ENCODE measurements at places on chromosomes 13 and 19.

GRCh38 chr19:43474986-43475705, 9.7 kb upstream of the LYPD3 start:
- no peak for DNase-seq

DNA sequence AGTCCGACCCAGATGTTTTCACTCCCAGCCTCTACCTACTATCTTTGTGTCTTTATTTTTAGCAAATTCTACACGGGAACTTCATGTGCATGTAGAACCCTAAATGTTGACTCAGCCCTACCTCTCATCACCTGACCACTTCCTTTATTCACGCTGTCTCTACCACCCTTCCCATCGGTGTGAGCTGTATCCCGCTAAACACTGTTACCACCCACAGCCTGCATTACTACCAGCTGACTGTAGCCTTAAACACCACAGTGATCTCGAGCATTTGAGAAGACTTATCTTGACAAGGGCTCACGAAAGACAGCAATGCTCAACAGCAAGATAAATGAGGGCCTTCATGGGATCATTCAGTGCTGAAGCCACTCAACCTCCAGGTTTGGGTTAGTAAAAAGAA, 15.1 kb downstream of the NCR1 start:
- no peak for DNase-seq

DNA sequence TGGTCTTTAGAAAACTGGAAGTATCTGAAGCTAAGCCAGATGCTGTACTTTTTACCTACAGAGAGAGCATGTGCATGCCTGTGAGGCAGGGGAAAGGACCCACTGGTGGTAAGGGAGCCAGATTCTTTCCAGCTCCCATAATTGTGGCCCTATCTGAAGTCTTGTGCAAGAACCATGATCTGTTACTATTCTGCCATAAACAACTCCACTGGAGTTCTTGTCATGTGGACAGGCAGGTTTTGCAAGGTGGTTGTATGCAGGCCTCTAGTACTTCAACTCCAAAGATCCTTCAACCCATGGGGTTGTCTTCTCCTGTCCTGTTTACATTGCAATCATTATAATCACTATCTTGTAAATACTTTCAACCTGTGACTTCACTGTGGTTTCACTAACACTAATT, 14.1 kb downstream of the PROSER1 start:
- DNase-seq, result no peak

DNA sequence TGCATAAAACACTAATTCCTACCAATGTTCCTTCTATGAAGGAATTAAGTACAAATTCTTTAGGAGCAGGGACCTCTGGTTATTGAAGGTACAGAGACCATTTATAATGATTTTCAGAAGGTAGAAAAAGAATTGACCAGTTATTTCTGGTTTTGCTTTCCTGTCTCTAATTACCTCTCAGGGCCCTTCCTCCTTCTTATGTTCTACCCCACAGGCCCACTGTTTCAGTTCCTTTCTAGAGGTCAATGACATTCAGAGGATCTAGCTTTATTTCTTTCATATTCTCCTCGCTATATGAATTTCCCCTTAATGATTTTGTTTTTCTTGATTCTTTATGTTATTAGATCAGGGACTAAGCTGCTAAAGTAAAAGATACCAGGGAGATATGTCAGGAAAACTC, 345.0 kb upstream of the SPRY2 start:
- DNase-seq, result no peak

DNA sequence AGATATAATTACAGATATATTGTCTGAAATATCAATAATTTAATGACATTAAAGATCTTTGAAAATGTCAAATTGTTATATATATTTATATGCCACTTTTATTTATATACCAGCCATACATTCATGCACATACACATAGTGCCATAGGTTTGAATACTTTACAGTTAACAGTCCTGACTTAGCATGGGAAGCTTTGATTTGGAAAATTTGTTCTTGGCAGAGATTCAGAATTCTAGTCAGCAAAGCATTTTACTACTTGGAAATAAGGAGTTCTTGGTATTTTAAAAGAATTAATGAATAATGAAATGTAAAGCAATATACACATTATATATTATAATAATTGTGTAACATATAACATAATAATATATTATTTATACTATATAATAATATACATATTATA, 277.0 kb upstream of the PCDH20 start:
- DNase-seq, result no peak

DNA sequence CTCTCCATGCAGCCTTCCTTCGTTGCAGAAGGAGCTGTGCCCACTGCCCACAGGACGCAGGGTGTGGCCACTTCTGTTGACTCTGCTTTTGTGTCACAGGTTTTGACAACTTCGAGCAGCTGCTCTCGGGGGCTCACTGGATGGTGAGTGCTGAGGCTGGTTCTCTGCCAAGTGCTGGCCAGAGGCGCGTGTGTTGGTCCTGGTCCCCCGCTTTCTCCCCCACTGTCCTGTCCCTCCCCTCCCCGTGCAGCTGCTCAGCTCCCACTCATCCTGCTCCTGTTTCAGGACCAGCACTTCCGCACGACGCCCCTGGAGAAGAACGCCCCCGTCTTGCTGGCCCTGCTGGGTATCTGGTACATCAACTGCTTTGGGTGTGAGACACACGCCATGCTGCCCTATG, 10.6 kb upstream of the PDCD2L start:
- no peak for DNase-seq

- no peak for DNase-seq
Measured at GRCh38 chr19:49453757-49454240, 774 bp downstream of the ALDH16A1 start.

DNA sequence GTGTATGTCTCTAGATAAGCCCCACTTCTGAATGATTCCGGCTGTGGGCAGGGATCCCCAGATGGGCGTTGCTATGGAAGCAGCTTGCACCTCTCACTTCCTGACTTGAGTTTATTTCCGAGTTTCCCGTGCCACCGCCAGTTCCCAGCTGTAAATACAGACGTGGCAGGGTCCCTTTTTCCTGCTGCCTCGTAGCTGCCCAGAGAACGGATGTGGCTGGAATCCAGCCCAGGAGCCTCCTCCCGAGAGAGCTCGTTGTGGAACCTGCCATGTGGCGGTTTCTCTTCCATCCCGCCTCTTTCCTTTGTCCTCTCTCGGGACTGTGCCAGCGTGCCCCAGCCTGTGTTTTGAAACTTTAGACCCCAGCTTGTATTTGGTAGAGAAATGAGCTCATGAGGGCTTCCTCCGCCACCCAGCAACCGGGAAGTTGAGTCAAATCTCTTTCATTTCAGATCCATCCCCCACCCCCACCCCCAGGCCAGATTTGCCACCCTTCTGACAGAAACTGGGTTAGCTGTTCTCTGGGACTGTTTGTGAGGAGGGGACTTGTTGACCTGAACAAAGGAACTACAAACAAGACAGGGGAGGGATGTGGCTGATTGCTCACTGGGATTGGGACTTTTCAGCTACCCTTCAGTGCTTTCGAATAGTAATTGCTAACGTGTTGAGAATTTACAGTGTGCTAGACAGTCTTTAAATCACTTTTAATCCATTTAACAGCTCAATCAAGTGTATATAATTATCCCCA, 96.6 kb downstream of the SIPA1L3 start:
- DNase-seq, result peak; percentile 76

DNA sequence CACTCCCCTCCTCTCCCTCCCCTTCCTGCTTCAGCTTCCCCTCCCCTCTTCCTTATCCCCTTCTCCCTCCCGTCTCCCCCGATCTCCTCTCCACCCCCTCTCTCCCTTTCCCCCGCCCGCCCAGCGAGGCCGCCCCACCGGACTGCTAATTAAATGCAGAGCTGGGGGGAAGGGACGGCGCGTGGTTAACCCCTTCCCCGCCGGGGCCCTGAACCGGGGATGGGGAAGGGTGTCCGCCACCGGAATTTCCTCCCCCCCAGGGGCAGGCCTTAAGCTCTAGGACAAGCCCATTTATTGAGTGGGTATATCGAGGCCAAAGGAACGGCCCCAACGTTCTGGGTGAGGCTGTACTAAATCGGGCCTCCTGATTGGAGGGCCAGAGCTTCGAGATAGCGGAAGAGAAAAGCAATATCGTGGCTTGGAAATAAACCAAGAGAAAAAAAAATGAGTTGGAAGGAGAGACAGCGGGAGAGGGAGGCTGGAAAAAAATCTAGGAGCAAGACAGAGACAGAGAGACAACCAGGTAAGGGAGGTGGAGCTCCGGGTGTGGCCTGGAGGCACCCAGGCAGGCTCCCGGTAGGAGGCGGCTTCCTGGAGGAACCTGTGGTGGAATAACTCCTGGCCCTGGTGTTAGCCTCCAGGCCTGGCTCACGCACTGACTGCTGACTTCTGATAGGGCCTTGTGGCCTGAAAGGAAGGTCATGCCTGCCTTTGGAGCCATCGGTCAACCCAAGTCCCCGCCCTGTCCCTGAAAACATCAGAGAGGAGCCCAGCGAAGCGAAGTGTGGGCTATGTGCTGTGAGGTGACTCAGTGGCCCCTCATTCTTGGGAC, 11.6 kb upstream of the JUND start:
- no peak for DNase-seq

- DNase-seq, result no peak
Measured at GRCh38 chr19:44617110-44617880, 3.9 kb downstream of the IGSF23 start.

GRCh38 chr13:101116826-101117225, 299.5 kb downstream of the NALCN start:
- no peak for DNase-seq

GRCh38 chr19:13430790-13431582, 75.3 kb downstream of the CACNA1A start:
- DNase-seq, result no peak

DNA sequence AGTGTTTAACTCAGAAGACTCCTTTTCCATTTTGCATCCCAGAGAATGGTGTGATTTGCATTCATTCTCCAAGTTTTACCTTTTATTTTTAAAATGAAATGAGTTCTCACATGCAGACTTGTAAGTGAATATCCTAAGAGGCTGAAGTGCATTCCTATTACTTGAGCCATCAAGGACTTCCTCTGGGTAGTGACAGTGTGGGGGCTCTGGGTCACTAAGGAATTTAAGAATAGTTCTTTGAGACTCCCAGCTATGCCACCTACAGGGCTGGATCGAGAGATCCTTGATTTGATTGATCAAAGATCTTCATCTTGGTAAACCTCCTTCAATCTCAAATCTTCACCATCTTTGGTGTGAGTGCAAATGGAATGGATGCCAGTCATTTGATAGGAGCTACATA, 36.3 kb upstream of the SLC10A2 start:
- no peak for DNase-seq

- no peak for DNase-seq
Measured at GRCh38 chr19:46524308-46524707, 28.6 kb upstream of the PNMA8B start.

- DNase-seq, result no peak
Measured at GRCh38 chr13:103195762-103196161, 129.5 kb upstream of the SLC10A2 start.

DNA sequence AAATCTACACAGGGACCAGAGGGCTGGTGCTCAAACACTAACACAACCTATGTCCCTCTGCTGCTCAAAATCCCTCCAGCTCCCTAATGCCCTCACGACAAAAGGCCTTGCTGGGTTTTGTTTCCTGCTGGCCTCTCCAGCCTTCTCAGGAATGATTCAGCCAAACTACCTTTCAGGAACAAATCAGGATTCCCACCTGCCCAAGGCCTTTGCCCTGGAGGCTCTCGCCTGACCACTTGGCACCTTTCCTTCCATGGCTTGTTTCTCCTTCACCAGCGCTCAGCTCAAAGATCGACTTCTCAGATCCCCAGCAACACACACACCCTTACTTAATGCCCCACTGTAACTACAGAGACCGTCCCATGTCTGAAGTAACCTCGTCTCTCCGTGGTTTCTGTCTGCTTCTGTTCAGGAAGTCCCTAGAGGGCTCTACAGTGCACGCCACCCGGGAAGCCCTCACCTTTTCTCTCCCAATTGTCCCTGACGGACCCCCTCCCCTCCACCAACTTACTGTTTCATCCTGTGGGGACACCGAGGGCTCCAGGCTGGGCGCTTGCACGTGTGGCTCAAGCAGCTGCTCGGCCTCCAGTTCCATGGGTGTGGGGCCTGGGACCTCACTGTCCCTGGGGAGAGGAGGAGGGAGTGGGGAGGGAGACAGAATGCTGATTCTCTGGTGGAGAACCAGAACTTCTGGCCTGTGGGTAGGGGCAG, 3.2 kb upstream of the SIX5 start:
- no peak for DNase-seq

- DNase-seq, result no peak
Measured at GRCh38 chr13:60482012-60482411, 85.0 kb downstream of the TDRD3 start.

- no peak for DNase-seq
Measured at GRCh38 chr19:3752492-3752891, 9.0 kb downstream of the APBA3 start.

- no peak for DNase-seq
Measured at GRCh38 chr19:33781996-33782395, 14.7 kb upstream of the KCTD15 start.

DNA sequence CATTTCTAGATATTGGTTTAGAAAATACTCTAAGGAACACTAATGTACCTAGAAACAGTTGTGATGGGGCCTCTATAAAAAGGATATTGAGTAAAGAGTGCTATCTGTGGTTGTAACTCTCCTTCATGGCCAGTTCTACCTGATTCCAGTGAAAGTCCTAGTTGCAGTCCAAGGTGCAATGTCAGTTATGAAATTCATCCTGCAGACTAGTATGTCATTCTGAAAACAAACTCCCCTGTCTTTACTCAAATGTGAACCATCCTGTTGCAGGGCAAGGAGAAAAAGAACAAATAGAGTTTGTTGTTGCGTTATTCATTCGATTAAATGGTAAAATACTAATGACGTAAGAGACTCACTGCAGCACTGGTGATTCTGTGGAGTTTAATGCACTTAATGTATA, 18.3 kb upstream of the N4BP2L1 start:
- DNase-seq, result no peak

GRCh38 chr13:27043013-27043412, 128.6 kb downstream of the USP12 start:
- DNase-seq, result no peak

- DNase-seq, result no peak
Measured at GRCh38 chr13:46753137-46753536, 43.8 kb downstream of the ESD start.

DNA sequence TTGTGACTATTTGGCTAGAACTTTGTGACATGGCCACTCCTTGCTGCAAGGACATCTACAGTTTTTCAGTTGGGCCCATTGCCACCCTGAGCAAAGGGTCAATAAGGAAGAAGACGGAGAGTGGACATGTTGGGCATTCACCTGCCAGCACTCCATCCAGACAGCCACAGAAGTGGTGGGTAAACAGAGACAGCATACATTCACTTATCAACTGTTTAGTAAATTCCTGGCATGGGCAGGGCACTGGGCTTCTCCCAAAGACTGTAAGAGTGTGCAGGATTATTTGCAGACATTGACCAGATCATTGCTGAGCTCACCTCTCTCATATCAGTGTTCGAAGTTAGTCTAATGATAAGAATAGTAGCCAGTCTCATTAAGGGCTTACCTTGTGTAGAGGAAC, 29.2 kb downstream of the SIPA1L3 start:
- DNase-seq, result no peak

GRCh38 chr13:23674795-23675640, 104.8 kb downstream of the TNFRSF19 start:
- no peak for DNase-seq

DNA sequence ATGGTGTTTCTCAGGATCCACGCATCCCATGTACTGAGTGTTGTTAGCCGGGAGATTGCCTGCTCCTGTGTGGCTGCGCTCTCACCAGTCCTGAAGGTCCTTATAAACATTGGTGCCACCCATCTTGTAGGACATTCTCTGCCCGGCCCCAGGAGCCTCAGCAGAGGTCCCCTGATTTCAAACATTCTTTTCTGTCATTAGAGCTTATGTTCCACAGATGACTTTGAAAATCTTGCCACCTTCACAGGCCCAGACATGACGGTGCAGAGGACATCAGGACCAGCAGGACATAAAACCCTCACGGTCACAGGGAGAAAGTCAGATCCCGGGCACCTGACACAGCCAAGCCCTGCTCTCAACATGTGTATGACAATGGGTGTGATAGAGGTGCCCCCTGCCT, 33.2 kb upstream of the PEPD start:
- DNase-seq, result no peak
